ENCODE measurements at places on chromosomes 6 and 20. TPM values are rescaled to one million over a fixed set of nuclear protein-coding genes. Genes with fewer than 3 reads are reported as not detected.

DNA sequence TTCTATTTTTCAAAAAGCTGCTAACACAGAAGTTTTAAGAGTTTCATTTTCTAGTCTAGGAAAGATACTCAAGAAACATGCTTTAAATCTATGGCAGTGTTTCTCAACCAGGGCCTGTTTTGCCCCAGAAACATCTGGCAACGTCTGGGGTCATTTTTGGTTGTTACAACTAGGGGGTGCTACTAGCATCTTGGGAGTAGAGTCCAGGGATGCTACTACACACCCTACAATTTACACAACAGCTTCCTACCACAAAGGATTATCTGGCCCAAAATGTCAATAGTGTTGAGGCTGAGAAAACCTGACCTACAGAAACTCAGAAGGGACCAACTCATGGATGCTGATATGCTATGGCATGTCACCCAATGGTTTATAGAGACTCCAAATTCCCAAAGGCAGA is 24.4 kb downstream of the SERAC1 start:
- DNase-seq, result no peak

- no peak for DNase-seq
Observed at GRCh38 chr20:49909499-49910339, 5.6 kb downstream of the SPATA2 start.

DNA sequence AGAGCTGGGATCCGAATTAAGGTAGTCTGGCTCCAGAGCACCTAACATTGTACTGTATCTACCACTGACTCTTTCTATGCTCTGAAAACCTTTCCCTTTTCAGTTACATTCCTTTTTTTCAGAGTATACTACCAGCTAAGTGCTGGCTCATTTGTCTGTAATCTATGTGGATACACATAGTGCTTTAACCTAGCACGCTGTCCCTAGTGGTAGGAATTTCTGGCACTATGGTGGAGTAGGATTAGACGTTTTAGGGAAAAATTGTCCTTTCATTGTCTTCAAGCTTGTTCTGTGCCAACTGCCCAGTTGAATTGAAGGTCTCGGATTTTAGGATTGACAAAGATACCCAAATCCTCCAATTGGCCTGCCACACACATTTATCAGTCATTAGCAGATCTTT is 259.1 kb upstream of the FERMT1 start:
- DNase-seq, result no peak

DNA sequence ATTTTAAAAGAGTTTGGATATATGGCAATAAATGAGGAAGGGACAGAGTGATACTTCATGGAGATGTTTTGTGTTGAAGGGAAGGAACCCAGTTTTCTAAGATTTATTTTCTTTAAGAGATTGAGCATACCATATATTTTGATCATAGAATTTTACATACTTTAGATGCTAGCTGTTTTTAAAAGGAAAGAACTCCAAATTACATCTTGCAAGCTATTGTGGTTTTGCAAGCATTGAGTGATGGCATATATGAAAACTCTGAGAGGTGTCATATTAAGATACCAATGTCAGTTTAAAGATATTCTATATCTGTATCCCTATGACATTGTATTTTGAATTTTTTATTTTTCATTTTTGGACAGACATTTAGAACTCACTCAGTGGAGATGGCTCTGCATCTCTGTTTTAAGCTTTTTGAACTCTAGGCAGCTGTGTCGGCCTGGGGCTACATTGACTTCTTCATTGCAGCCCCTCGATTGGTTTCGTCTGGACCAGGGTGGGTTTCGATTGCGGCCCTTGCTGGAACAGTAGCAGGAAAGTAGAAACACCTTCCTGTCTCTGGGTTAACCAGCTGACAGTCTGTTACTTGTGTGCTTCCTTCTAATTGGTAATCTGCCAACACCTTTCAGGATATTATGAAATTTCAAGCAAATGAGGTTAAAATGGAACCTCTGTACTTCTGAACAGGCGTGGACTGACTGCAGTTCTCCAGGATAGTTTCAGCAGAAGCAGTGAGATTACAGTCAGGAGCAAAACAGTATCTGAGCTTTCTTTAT is 14.0 kb downstream of the IGF2R start:
- DNase-seq, result peak; percentile 67

DNA sequence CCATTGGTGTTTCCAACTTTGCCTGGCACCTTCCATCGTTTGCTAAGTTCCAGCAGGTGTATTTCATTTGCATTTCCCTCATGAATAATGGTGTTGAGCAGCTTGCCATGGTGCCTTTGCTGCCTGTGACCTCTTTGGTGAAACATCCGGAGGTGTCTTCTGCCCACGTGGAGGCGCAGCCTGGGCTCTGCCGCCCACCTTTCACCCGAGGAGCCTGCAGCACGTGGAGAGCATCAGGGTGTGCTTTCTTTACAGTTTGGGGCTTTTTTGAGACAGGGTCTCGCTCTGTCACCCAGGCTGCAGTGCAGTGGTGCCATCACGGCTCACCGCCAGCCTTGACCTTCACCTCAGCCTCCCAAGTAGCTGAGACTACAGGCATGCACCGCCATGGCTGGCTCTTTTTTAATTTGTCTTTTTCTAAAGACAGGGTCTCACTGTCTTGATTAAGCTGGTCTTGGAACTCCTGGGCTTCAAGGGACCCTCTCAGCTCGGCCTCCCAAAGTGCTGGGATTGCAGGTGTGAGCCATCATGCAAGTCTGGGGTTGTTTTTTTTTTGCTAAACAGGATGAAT is 3.0 kb upstream of the ADRM1 start:
- DNase-seq, result no peak

Gene LRRC1
- 4.5 TPM for total RNA-seq

Gene BPIFB1
- not detected for total RNA-seq

Gene TBC1D7
- total RNA-seq, result 26.0 TPM

Measured in activated CD8-positive, alpha-beta memory T cell treated with anti-CD3 and anti-CD28 coated beads, Interleukin-2, amount 10 ng/mL, durations not matched to agents 7 days and 5 days (primary cell).